Left kidney (tissue), 8 donors: ENCODE measurements at places on chromosomes 7 and 10.

DNA sequence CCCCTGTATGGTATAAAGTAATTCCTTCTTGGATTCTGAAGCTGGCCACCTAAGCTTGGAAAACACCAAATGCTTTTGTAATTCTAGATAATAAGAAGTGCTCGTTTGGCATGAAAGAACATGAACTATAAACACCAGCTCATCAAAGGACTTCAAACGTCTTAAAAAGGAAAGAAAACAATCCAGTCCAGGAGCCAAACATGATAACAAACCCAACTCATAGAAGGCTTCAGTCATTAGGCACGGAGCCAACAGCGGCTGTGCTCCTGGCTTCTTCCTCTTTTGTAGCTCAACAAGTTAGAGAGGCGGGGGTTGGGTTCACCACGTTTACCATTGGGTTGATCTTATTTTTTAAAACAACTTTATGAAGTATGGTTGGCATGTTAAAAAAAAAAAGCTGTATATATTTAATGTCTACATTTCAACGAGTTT lies 56.4 kb upstream of the ECHDC3 start:
- DNase-seq, result peak; percentile 67

GRCh38 chr7:11437994-11438393 lies 394.0 kb downstream of the THSD7A start:
- DNase-seq, result no peak

DNA sequence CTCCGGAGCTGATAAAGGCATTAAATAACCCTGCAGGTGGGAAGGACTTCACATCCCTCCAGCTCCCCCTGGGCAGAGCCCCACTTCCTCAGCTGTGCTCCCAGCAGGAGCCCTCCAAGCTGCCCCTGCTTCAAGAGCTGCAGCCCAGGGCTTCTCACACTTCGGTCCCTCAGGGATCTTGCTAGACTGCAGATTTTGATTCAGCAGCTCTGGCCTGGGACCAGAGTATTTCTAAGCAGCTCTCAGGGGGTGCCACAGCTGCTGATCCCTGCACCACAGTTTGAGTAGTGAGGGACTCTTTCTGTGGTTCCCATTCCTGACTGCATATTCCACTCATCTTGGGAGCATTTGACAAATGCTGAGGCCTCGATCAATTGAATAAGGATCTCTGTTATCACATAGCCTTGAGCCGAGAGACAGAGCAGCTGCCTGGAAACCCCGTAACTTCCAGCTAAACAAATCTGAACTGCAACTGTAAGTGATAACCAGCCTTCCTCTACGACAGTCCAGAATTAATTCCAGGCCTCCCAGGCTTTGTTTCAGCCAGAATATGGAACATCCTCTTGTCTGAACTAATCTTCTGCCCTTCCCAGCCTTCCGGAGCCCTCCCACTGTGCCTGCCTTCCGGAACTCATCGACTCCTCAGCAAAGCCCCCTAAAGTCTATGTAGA lies 161.4 kb downstream of the CCDC3 start:
- DNase-seq, result no peak

- DNase-seq, result no peak
These were observed 14.4 kb downstream of the FFAR4 start for GRCh38 chr10:93580828-93581227.

DNA sequence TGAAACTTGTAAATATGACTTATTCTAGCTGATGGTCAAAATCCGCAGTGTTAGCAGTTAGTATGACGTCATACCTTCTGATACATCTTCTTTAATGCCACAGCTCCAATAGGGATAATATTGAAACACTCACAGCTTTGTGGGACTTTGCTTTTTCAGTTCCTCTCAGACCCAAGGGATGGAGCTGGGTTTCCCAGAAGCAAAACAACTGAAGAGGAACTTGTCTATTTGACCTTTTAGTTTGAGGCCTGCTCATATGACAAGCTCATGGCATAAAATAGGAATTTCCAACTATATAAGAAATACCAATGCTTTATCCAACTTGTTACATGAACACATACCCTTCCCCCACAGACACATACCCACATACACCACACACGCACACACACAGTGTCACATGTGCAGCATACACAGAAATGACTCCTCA lies 31.6 kb upstream of the C10orf67 start:
- DNase-seq, result no peak
